ENCODE measurements at places on chromosomes 6 and 20.

DNA sequence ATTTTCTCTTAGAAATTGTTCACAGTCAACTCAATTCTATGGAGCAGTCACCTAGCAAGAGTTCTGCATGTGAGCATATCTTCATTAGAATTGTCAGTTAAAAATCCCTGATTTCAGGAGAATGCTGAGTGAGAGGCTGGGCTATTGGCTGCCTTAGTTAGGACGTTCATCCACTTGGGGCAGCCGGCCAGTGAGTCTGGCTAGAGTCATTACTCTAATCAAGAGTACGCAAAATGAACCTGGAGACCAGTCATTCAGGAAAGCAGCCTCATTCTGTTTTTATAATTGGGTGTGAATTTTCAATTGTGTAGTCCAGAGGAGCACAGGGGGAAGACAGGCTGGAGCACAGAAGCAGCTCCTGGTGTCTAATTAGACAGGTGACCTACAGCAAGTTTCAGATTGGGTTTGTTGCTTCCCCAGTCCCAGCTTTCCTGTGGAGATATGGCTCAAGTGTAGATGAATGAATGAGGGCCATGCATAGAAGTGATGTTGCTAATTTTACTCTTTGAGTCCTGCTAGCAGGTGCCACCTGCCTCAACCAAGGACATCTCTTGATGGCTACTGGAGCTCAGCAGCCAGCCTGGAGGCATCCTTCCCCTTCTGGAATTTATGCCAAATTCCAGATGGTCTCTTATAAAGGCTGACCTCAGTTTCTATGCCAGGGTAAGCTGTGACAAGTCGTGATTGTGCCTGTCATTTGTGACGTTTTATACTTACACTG lies 265.7 kb downstream of the NKAIN2 start:
- DNase-seq = no peak

DNA sequence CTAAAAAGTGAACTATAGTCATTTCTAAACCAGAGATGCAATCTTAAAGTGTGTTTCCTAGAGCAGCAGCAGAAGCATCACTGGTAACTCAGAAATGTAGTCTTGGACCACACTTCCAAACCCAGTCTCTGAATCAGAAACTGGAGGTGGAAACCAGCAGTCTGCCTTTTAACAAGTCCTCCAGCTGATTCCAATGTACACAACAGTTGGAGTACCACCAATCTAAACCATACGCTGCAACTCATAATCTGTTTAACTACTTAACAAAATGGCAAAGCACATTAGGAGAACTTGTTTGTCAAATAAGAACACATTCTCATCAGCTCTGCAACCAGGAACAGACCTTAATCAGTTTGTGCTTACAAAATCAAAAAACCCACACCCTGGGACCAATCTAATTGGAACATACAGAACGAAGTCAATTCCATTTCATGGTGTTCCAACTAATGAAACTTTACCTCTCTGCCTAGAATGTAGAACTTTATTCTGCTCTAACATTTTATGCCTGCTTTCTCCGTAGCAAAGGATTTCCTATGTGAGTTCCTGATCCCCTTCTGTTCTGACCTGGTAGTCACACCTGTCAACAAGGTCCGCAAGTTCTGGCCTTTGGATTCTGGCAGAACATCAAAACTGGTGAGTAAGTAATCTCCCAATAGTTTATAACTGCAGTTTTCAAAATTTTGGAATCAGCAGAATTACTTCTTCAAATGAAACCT lies 390.4 kb downstream of the HTR1B start:
- DNase-seq = no peak

DNA sequence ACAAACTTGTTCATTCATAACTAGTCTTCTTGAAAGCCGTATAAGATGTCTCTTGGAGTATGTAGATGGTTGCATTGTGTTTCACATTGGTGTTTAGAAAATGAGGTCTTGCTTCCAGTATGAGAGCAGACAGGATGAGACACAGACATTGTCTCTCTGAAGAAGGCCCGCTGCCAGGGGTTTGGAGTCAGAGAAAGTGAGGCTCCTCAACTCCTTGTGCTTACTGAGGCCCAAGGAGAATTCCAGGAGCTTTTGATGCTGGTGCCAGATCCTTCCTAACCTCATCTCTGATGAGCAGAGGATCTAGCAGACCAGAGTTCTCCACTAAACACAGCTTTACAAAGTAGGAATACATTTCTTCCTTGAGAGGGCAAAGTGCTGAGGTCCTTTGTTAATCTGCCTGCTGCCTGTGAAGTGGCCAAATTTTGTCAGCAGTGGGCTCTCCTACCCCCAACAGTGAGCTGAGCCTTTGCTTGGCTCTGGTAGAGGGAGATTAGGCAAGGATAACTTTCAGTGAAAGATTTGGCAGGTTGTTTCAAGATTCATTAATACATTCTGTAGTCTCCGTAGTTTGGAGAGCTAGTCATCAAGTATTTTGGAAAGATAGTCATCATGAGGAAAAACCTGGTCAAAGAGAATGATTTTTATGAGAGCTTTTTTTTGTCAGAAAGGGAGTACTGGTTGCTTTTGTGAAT lies 9.7 kb downstream of the MAPRE1 start:
- no peak for DNase-seq

- DNase-seq = no peak
Observed at GRCh38 chr20:36231331-36231730, 4.9 kb upstream of the AAR2 start.

DNA sequence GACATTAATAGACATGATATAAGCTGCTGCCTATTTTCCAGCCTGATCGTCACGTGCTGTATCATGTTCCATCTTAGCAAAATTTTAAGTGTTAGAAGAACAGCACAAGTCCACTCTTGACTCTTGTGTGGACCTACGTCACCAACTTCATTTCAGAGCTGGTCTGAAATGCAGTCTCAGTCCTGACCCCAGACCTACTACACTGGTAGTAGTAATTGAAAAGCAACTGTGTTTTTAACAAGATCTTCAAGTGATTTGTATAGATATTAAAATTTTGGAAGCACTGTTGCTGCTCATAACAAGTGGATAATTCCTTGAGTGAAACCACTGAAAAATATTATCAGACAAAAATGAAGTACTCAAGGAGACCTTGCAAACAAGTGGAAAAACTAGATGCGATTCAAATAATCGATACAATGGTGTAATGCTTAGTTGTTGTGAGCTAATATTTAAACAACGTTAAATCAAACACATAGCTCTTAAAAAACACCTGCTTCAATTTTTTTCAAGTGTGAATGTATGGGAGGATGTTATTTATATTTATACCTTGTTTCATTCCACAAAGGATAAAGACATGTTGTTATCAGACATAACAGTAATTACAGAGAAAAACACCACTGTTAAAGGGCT lies 110.9 kb upstream of the JAG1 start:
- DNase-seq = peak; percentile 34

GRCh38 chr6:139485742-139486475 lies 111.5 kb upstream of the CITED2 start:
- DNase-seq = no peak

Measured in NCI-H345 (cell line).